ENCODE measurements at places on chromosomes 16 and 17. TPM values are rescaled to one million over a fixed set of nuclear protein-coding genes. Genes with fewer than 3 reads are reported as not detected.
A peak's percentile ranks its signal among the peaks of the same experiment; 100 is the strongest.

GRCh38 chr17:545156-545555 lies 169.5 kb downstream of the VPS53 start:
- no peak for DNase-seq

GRCh38 chr16:87210894-87211293 lies 106.3 kb downstream of the C16orf95 start:
- DNase-seq: no peak

Gene HSD11B2
- not detected for total RNA-seq

Gene PRSS8
- not detected for total RNA-seq

Gene CYB561
- total RNA-seq: 13.7 TPM

- DNase-seq: no peak
Measured at GRCh38 chr17:67403065-67403464, 26.0 kb downstream of the PITPNC1 start.

Gene SP6
- total RNA-seq: not detected

Gene GUCY2D
- not detected for total RNA-seq

DNA sequence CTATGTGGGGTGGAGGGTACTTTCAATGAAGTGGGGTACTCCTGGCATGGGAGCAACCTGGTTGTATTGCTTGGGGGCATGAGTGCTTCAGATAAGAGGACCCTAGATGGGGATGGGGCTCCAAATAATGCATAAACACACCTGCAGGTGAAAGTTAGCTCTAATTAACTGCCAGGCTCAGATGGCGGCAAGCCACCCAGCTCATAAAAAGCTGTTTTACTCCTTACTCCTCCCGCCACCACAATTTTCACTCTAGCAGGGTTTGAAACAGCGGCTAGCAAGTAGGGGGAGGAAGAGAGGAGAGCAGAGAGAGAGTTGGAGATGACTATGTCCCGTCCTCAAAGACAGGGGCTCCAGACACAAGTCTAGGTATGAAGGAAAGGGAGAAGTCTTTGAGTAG lies 117.7 kb upstream of the WSCD1 start:
- no peak for DNase-seq

Gene SCGB1C2
- not detected for total RNA-seq

- no peak for DNase-seq
Measured at GRCh38 chr16:7270823-7271222, 61.8 kb upstream of the RBFOX1 start.

GRCh38 chr17:2808367-2809335 lies 12.4 kb downstream of the RAP1GAP2 start:
- DNase-seq: no peak

GRCh38 chr17:79808763-79809529 lies 12.1 kb upstream of the CBX8 start:
- no peak for DNase-seq

- no peak for DNase-seq
Measured at GRCh38 chr17:45020354-45021138, 30.9 kb downstream of the DCAKD start.

GRCh38 chr17:16915752-16916556 lies 56.0 kb downstream of the TNFRSF13B start:
- DNase-seq: peak; percentile 56

GRCh38 chr17:34275881-34276280 lies 5.9 kb downstream of the CCL7 start:
- DNase-seq: no peak

GRCh38 chr17:41695954-41696757 lies 7.5 kb downstream of the EIF1 start:
- DNase-seq: no peak

DNA sequence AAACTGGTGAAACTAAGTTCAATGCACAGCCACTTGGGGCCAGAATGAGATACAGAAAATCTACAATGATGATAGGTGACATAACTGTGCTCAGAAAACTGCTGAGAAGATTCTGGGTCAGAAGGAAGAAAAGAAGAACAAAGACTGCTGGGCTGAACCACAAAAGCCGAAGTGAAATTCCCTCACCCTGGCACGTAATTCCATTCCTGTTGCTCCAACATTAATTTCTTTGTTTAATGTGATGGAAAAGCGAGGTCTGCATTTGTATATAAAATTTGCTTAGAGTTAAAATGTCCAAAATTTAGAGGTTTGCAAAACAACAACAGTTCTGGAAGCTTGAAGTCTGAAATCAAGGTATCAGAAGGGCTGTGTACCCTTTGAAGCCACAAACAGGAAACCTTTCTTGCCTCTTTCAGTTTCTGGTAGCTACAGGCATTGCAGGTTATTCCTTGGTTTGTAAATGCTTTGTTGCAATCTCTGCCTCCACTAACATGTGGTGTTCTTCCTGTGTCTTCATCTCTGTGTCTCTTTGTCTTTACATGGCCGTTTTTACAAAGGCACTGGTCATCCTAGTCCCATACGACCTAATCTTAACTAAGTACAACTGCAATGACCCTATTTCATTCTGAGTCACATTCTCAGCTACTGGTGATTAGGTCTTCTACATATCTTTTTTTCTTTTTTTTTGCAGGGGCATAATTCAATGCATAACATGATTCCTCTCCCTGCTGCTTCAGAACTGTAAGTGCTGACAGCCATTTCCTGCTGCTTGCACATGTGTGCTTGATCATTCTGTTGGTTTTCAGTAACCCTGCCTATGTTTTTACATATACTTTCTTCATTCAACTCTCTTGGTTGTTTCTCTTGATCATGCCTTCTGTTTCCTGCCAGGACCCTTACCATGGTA lies 603.0 kb upstream of the CDH8 start:
- no peak for DNase-seq

Gene RNF227
- total RNA-seq: 1.6 TPM

- no peak for DNase-seq
Measured at GRCh38 chr17:66951605-66951953, 12.9 kb upstream of the CACNG4 start.

DNA sequence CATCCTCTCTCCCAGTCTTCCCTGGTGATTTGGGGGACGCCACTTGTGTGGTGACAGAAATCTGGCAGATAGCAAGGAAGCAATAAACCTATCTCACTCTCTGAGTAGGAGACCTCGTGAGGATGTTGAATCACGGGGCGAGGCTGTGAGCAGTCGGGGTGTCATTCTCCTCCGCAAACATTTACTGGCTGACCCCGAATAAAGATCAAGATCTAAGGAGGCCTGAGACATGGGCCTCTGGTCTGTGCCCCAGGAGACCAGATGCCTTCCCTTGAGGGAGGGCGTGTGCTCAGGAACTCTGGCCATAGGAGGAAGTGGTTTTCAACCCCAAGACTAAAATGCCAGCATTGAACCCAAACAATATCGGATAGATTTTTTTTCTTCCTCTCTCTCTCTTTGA lies 53.1 kb downstream of the FOXL1 start:
- DNase-seq: no peak

DNA sequence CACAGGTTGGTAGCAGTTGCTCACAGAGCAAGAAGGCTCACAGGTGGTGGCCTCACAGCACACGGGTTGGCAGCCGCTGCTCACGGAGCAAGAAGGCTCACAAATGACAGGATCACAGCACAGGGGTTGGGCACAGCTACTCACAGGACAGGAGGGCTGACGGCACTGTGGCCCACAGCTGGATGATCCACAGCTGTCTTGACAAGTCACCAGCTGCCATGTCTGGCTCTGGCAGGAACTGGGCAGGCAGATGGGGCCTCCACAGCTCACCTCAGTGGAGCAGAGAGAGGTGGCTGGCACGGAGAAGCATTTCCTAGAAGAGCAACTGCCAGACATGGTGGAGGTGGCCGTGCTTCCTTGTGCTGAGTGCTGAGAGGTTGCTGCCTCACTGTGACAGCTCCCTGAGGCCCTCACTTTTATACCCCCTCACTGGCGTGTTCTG lies at the start of gene KRTAP16-1:
Gene KRTAP16-1, minus strand, starts transcription at position 392 of the 442 bp plus-strand sequence. Its CDS starts 56 bp downstream, at position 336.
- no peak for DNase-seq

Gene MSI2
- 41.1 TPM for total RNA-seq

Gene SPSB3
- 49.0 TPM for total RNA-seq

DNA sequence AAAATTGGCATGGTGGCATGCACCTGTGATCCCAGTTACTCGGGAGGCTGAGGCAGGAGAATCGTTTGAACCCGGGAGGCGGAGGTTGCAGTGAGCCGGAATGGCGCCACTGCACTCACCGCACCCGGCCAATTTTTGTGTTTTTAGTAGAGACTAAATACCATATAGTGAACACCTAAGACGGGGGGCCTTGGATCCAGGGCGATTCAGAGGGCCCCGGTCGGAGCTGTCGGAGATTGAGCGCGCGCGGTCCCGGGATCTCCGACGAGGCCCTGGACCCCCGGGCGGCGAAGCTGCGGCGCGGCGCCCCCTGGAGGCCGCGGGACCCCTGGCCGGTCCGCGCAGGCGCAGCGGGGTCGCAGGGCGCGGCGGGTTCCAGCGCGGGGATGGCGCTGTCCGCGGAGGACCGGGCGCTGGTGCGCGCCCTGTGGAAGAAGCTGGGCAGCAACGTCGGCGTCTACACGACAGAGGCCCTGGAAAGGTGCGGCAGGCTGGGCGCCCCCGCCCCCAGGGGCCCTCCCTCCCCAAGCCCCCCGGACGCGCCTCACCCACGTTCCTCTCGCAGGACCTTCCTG lies at the start of gene HBQ1:
Gene HBQ1, plus strand, starts transcription at position 359 of the 575 bp plus-strand sequence. Its CDS starts 28 bp downstream, at position 387.
- DNase-seq: no peak

Gene HBA1
- total RNA-seq: 1,137 TPM

Gene ADAD2
- 0.19 TPM for total RNA-seq

DNA sequence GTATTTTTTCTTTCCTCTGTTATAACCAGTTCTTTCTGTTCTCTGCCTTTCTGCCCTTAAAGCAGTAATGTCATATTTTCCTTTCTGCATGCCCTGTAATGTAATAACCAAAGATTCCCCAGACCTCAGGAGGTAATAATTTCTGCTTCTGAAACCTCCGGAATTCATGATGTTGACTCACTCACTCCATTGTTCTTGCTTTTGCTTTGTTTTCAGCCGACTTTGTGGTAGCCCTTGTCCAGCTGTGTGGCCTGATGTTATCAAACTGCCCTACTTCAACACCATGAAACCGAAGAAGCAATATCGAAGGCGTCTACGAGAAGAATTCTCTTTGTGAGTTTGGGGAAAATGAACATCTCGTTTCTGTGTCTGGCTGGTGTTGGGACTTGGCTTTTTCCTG lies 55.9 kb downstream of the CDK12 start:
- DNase-seq: no peak

Gene B4GALNT2
- total RNA-seq: not detected

GRCh38 chr16:66968847-66969246 lies 7.8 kb downstream of the CES3 start:
- DNase-seq: no peak

DNA sequence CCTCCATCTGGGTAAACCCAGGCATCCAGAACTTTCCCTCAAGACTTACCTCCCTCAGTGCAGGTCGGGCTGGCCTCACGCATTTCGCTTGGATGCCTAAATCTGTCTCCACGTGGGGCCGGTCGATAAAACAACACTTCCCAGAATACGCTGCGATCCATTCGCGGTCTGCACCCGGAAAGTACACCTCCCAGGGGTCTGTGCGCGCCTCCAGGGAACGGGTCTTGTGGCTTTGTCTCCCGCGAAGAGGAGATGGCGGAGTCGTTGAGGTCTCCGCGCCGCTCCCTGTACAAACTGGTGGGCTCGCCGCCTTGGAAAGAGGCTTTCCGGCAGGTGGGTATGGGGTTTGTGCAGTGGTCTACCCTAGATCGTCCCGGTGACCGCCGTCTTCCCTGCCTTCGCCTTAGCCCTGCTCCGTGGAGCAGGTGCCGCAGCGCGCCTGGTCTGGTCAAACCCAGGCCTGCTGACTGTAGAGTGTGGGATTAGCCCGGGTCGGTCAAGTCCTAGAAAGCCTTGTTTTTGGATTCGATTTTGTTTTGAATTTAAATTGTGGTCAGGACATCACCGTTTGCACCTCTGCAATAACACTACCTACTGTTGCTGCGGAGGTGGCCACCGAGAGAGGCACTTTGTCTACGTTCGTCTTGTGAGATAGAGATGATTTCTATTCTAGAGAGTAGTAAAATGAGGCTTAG lies at the start of gene RPAIN:
Gene RPAIN, plus strand, starts transcription at position 224 of the 695 bp plus-strand sequence. Its CDS starts 29 bp downstream, at position 253.
- DNase-seq: peak; percentile 90

Gene RDM1
- not detected for total RNA-seq

GRCh38 chr17:50890675-50891516 lies 24.7 kb upstream of the TOB1 start:
- DNase-seq: no peak

- no peak for DNase-seq
Measured at GRCh38 chr16:88769617-88770460, 15.2 kb downstream of the PIEZO1 start.

Data from right atrium auricular region (tissue), 2 donors.